T-helper 1 cell (primary cell): ENCODE measurements at places on chromosomes 11 and 22.

- no peak for DNase-seq
Observed at GRCh38 chr11:15591112-15591537, 476.4 kb downstream of the INSC start.

DNA sequence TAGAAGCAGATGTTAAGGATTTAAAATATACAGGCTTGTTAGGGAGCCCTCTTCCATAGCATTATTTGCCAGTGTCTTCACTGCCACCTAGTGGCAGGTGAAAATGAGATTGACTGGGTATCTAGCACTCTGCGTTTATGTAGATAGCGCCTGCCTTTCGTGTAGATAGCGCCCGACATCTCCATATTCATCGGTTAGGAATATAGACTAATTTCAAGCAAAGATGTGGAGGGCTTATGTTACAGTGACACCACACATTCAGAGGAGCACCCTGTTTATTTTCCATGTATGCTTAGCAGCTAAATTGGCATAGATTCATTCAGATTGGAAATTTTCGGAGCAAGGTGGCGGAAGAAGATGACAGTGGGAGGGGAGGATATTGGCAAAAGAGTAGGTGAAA is 72.0 kb downstream of the SLC5A12 start:
- no peak for DNase-seq

GRCh38 chr11:62535802-62536201 is 10.8 kb downstream of the AHNAK start:
- DNase-seq = no peak

DNA sequence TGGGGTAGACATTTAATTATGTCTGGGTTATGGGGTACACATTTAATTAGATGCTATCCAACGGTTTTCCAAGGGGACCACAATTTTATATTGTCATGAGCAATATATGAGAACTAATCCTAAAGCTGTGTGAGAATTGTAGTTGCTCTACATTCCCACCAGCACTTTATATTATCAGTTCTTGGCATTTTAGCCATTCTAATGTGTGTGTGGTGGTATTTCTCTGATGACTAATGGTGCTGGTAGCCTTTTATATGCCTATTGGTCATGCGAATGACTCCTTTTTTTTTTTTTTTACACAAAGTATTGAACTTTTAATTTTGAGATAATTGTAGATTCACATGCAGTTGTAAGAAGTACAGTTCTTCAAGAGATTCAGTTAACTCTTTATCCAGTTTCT is 26.2 kb downstream of the TMEM135 start:
- DNase-seq = no peak

- DNase-seq = no peak
Observed at GRCh38 chr11:78782725-78783124, 208.1 kb upstream of the NARS2 start.

DNA sequence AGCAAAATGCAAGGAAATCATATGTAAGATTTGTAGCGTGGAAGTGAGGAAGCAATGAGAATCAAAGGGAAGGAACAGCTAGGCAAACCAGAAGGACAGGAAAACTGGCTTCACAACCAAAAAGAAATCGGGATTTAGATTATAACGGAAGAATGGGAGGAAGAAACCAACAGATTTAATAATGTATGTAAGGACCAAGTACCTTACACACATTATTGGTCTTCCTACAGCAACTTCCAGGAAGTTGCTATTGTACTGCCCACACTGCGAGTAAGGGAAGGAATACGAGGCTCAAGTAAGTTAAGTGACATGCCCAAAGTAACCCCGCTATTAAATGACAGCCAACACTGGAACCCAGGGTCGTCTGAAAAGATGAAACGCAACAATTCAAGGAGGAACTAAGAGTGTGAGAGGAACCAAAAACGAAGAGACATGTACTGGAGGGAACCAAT is 473 bp downstream of the TXN2 start:
- no peak for DNase-seq

DNA sequence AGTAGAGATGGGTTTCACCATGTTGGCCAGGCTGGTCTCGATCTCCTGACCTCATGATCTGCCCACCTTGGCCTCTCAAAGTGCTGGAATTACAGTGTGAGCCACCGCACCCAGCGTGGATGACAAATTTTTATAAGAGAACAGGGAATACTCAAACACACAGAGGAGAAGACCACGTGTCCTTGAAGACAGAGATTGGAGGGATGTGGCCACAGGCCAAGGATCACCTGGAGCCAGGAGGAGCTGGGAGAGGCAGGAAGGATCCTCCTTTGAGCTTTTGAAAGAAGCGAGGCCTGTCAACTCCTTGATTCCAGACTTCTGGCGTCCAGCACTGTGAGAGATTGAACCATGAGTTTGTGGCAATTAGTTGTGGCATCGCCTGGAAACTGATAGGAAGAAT is 1049.5 kb downstream of the TBC1D22A start:
- no peak for DNase-seq

GRCh38 chr11:64524158-64524527 is 66.9 kb upstream of the SLC22A12 start:
- DNase-seq = no peak

DNA sequence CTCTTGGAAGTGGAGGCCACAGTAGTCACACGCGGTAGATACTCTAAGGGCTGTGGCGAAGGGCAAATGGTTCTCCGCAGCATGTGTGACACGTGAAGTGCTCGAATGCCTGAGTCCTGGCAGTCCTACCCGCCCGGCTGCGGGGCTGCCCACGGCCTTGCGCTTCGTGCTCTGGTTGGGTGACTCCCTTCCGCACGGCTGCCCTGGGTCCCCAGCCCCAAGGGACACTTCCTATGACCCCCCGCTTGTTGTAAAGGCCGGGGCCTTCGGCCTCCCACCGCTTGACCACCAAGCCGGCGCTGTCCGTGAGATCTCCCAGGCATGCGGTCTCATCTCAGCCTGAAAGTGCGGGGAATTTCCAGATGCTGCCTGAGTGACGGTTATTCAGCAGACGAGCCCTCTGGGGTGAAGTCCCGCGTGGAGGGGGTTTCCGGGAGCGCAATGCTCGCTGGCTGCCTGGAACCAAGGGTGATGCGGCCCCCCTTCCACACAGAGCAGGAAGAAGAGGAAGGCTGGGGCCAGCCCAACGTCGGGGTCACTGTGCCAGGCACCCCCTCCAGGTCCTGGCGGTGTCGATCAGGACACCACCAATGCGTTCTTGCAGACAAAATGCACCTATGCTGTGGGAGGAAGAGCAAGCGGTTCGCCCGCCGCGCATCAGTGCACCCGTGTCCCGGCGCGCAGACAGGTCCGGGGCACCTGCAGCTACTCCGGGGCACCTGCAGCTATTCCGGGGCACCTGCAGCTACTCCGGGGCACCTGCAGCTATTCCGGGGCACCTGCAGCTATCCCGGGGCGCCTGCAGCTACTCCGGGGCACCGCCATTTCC is 171.2 kb downstream of the OPCML start:
- DNase-seq = no peak

DNA sequence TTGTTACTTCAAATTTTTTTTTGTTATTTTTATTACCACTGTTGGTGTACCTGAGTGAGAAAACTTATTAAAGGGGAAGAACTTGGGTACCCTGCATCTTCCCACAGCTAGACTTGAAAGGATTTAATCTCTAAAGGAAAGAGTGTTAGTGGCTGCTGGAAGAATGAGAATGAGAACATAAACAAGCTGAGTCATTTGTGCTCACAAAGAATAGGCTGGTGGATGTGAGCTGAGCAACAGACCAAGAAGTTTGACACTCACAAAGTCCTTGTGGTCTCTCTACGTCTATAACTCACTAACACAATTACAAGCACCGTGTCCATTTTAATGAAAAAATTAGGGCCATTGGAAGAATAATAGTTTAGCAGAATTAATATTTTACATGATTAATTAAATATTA is 217.6 kb upstream of the ANO5 start:
- no peak for DNase-seq

DNA sequence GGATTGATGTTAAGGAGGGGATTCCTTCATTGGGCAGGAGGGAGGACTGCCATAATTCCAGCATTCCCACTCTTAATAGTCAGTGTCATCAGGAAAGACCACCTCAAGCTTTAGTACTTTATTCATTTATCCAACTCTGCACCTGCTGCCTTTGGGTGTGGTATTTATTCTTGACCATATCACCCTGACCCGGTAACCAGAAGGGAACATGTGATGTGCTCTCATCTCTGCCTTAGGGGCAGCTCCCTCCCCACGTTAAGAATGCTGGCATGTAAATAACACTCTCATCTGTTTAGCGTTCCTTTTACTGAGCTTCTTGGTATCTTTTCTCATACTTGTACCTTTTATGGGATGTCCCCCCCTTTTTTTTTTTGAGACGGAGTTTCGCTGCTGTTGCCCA is 7.7 kb downstream of the CAT start:
- no peak for DNase-seq

DNA sequence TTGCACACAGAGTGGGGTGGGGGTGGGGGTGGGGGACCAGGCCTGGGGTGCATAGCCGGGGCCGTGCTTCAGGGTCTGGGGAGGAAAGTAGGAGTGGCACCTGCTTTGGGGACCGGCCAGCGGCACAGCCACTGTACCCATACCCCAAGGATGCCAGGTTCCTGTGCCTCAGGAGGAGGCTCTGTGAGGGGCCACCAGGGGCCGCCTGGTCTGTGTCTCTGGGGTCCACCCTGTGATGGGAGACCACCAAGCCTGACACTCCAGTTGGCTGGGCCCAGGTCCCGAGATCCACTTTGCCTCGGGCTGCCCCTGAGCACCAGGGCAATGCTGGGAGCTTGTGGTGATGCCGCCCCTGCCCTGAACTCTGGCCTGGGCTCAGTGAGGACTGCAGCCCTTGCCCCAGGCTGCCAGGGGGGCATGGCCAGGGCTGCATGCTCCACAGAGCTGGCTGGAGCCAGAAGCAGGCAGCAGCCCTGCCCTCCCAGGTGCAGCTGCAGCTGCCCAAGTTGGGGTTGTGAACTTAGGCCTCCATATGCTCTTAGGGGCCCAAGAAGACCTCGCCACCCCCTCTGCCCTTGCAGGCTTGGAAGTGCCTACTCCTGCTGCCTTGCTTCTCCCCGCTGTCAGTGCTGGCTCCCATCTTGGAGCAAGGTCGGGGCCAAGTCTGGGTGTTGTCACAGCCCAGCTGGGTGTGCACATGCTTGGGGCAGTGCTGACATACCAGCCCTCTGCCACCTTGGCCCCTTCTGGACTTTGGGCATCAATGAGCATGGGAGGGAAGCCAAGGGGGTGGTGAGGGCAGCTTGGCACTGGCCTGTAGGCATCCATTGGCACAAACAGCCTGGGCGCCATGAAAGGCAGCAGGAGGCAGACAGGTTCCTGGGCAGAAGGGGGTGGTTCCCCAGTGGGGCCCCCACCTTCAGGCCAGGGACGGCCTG is 123.3 kb upstream of the THY1 start:
- DNase-seq = no peak

GRCh38 chr11:31240340-31240904 is 129.1 kb downstream of the DCDC1 start:
- no peak for DNase-seq

DNA sequence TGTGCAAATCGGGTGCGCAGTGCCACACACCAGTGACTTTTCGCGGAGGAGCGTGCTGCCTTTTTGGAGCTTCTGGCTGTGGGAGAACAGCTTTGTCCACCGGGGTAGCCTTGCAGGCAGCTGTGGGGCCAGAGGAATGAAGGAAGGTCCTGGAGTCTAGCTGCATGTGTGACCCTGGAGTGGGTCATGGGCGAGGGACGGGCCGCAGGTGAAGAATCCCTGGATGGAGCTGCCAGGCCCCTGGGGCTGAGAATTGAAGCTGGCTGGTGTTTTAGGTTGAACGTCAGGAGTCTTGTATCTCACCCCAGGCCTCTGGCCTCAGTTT is 8.6 kb downstream of the CCND1 start:
- DNase-seq = no peak

GRCh38 chr22:38262051-38262795 is 10.6 kb downstream of the TMEM184B start:
- no peak for DNase-seq

GRCh38 chr11:65215441-65216076 is 33.8 kb downstream of the CAPN1 start:
- no peak for DNase-seq

DNA sequence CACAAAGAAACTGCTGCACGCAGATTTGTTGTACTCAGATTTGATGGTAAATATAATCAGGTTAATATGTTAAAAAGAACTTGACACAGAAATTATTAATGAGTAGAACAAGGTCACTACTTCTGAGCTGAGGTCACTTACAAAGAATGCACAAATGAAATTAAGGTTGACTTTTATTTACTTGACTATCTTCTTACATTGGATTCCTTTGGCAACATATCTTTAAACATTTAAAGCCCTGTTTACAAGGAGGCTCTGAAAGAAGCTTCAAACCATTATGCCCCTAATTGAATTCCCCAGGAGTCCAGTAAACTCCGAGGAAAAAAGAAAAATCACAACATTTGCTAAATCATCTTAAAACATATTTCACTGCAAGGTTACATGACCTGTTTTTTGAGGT is 245.5 kb downstream of the SOX6 start:
- no peak for DNase-seq

DNA sequence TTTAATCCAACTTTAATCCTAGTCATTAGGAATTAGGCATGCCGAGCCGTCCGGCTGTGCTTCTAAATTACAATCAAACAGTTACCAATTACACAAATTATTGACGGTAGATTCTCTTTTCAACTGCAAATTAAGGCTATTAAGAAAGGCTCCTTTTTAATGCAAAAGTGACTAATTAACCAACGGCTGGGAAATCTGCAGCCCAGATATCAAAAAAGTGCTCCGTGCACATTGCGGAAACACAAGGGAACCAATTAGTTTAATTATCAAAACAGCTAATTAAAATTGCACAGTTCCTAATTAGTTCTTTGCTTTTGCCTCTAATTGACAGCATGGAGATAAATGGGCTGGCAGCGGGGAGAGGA is 19.4 kb upstream of the LMO1 start:
- no peak for DNase-seq

- peak; percentile 94 for DNase-seq
Observed at GRCh38 chr11:67288452-67289225, 464 bp upstream of the ANKRD13D start.

GRCh38 chr11:102010776-102011494 is 36.3 kb upstream of the CFAP300 start:
- no peak for DNase-seq

DNA sequence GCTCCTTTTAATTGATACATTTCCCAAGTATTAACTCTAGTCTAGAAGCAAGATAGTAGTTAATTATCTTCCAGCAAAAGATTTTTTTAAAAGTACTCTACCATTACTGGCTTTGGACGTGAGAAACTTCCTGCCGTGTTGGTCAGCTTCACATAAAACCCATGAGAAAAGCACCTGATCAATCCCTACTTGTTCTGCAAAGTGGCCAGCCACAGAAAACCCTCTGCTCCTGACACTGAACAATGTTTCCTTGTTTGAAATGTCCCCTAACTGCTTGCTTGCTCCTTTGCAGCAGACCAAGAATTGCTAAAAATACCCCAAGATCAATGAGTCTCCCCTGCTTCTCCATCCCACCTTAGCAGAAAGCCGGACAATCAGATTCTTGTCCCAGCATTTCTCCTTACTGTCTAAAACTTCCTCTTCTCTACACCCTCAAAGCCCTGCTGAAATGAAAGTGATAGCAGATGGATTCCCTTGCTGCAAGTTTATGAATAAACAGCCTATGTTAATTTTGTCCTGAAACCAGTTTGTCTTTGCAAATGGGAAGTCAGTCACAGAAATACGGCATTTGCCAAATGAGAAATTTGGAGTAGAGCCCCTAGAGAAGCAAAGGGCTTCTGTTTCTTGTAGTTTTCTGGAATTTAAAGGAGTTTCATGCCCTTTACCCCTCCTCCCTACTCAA is 207.1 kb upstream of the ARHGAP20 start:
- DNase-seq = no peak
